ENCODE measurements at places on chromosomes 3 and 15.
A peak's percentile ranks its signal among the peaks of the same experiment; 100 is the strongest.

GRCh38 chr3:42443292-42443691, 32.9 kb upstream of the LYZL4 start:
- no peaks in the 10 kb centered on the region for H3K27me3 ChIP-seq
- no peaks in the 10 kb centered on the region for H3K4me1 ChIP-seq
- no peak overlapping the region for H3K4me3 ChIP-seq

DNA sequence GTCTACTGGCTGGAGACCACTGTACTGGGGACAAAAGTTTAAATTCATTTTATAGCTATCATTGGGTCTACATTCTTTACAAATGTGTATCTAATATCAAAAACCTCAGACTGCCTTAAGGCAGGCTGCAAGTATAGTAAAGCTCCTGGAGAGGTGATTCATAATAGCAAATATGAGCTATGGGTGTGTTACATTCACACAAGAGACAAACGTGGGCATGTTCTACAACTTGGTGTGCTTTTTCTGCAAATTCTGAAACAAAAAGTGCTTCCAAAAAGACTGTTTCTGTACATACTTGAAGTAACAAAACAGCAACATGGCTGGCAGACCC, 1101.4 kb downstream of the ROBO1 start:
- DNase-seq = no peak
- no peak overlapping the region for H3K27ac ChIP-seq
- H3K27me3 ChIP-seq = no peaks in the 10 kb centered on the region
- H3K4me1 ChIP-seq = no peaks in the 10 kb centered on the region
- no peaks in the 10 kb centered on the region for H3K36me3 ChIP-seq

DNA sequence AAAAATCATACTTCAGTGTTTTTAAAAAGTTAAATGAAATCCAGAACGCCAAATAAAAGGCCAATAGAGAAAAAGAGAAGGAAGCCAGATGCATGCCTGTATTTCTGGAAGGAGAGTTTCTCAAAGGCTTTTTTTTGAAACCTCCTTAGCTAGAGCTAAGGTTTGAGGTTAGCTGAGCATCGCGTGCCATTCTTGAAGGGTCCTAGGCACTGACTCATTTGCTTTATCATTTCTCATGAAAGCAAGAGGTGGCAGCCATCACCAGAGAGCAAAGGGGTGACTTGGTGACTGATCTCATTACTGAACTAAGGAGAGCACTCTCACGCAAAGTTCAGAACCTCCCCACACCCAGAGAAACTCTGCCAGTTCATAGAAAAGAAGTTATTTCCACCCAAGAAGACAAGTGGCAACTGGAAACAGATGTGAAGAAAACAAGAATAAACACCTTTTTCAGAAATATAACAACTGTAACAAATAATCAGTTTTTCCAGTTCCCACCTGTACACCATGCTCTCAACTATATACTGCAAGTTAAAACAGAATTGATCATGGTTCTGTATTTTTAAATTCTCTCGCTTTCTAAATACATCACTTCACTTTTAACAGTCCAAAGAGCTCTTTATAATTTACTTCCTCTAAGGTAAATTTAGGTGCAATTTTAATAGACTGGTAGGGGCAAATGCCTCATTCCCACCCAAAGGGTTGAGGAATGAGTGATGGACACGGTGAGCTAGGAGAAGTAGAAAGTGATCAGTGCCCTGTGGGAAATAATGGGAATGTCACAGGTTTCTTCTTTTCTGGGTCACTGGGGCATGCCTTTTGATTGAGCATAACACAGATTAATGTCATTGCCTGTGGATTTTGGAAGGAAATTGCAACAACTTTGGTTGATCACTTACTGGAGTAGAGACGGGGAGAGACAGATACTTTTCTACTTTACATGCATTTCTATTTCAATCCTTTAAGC, 24.7 kb downstream of the GPR15 start:
- H3K4me3 ChIP-seq = peak overlapping the region; percentile 15
- peak; percentile 51 for DNase-seq
- peak overlapping the region; percentile 79 for H3K27ac ChIP-seq
- no peaks in the 10 kb centered on the region for H3K36me3 ChIP-seq
- no peaks in the 10 kb centered on the region for H3K27me3 ChIP-seq
- peaks cover 31% of the 10 kb centered on the region for H3K4me1 ChIP-seq

GRCh38 chr3:136925425-136926190, 32.2 kb upstream of the IL20RB start:
- DNase-seq = no peak
- no peak overlapping the region for H3K27ac ChIP-seq
- H3K4me3 ChIP-seq = no peak overlapping the region
- peaks cover 4% of the 10 kb centered on the region for H3K4me1 ChIP-seq
- peaks cover 3% of the 10 kb centered on the region for H3K36me3 ChIP-seq

- DNase-seq = peak; percentile 24
- no peak overlapping the region for H3K27ac ChIP-seq
- no peaks in the 10 kb centered on the region for H3K36me3 ChIP-seq
- no peak overlapping the region for H3K4me3 ChIP-seq
- H3K4me1 ChIP-seq = peaks cover 2% of the 10 kb centered on the region
These were observed 92.9 kb downstream of the MCTP2 start for GRCh38 chr15:94324117-94324826.

GRCh38 chr3:121995161-121996137, 26.6 kb downstream of the ILDR1 start:
- no peak overlapping the region for H3K27ac ChIP-seq
- H3K27me3 ChIP-seq = no peaks in the 10 kb centered on the region
- H3K4me1 ChIP-seq = peaks cover 2% of the 10 kb centered on the region
- H3K36me3 ChIP-seq = no peaks in the 10 kb centered on the region

DNA sequence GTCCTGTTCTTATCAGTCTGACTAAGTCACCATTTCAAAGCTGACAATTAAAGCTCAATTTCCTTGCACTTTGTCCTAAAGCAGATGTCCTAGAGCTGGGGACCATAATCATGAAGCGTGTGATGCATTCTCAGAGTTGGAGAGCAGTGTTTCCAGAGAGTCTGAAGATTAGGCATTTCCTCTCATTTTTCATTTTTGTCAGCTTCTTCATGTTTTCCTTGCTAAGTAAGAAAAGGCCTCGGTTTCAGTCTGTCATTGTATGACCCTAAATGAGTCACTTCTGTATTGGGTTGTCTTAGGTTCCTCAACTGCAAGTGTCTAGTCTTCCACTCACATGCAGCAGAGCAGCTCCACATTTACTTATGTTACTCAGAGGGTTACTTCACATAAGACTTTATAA, 257.2 kb upstream of the TPRG1 start:
- no peak overlapping the region for H3K27ac ChIP-seq
- peaks cover 7% of the 10 kb centered on the region for H3K4me1 ChIP-seq
- no peaks in the 10 kb centered on the region for H3K36me3 ChIP-seq
- no peak overlapping the region for H3K4me3 ChIP-seq
- H3K27me3 ChIP-seq = no peaks in the 10 kb centered on the region
- no peak for DNase-seq

DNA sequence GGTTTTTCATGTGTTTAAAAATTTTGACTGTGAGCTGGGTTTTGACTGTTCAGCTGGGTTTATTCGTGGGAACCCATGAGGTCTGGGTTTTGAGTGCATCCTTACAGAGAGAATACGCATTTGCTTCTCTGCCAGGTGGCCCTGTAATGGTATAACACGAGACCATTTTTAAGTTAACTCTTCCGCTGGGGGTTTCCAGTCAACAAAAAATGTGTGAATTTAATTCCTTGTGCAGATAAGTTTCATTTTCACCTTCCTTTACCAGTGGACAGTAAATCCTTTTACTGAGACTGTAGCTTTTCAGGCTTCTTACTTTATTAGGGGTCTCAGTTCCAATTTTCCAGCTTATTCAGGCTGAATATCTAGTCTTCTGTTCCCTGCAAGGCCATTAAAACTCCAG, 149.6 kb downstream of the OPA1 start:
- H3K27ac ChIP-seq = no peak overlapping the region
- no peak overlapping the region for H3K4me3 ChIP-seq
- no peaks in the 10 kb centered on the region for H3K4me1 ChIP-seq
- H3K27me3 ChIP-seq = no peaks in the 10 kb centered on the region
- DNase-seq = no peak

GRCh38 chr3:178686826-178687225, 150.6 kb downstream of the KCNMB2 start:
- H3K36me3 ChIP-seq = no peaks in the 10 kb centered on the region
- H3K27ac ChIP-seq = no peak overlapping the region

GRCh38 chr3:101509811-101510210, 3.2 kb downstream of the SENP7 start:
- no peaks in the 10 kb centered on the region for H3K27me3 ChIP-seq
- H3K27ac ChIP-seq = no peak overlapping the region
- H3K4me3 ChIP-seq = no peak overlapping the region
- H3K4me1 ChIP-seq = no peaks in the 10 kb centered on the region
- no peaks in the 10 kb centered on the region for H3K36me3 ChIP-seq

- H3K36me3 ChIP-seq = no peaks in the 10 kb centered on the region
- DNase-seq = no peak
- no peaks in the 10 kb centered on the region for H3K27me3 ChIP-seq
- no peak overlapping the region for H3K4me3 ChIP-seq
- no peaks in the 10 kb centered on the region for H3K4me1 ChIP-seq
These were observed 233.3 kb downstream of the TIGIT start for GRCh38 chr3:114527036-114527644.

DNA sequence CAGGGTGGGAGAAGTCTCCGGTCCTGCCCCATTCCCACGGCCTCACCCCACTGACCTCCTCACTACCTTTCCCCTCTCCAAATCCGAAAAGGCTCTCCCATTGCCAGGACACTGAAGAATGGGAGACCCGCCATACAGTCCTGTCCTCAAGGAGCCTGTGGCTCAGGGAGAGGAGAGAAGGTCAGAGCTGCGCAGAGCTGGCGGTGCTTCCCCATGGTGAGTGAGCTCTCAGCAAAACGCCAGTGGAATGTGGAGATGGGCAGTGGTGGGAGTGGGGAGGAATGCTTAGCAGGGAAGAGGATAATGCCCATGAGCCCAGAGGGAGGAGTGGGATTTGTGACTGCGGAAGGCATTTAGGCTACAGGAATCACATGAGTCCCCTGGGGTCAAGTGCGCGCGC, 20.1 kb downstream of the FAM43A start:
- no peak overlapping the region for H3K27ac ChIP-seq
- H3K36me3 ChIP-seq = no peaks in the 10 kb centered on the region
- no peaks in the 10 kb centered on the region for H3K27me3 ChIP-seq
- H3K4me1 ChIP-seq = no peaks in the 10 kb centered on the region
- H3K4me3 ChIP-seq = no peak overlapping the region
- no peak for DNase-seq

- no peaks in the 10 kb centered on the region for H3K36me3 ChIP-seq
- no peak overlapping the region for H3K4me3 ChIP-seq
- no peak for DNase-seq
- peak overlapping the region; percentile 55 for H3K27ac ChIP-seq
- no peaks in the 10 kb centered on the region for H3K27me3 ChIP-seq
- H3K4me1 ChIP-seq = no peaks in the 10 kb centered on the region
These were observed 34.3 kb upstream of the PARP14 start for GRCh38 chr3:122646146-122646988.

- no peaks in the 10 kb centered on the region for H3K27me3 ChIP-seq
- DNase-seq = no peak
- H3K27ac ChIP-seq = no peak overlapping the region
- no peaks in the 10 kb centered on the region for H3K4me1 ChIP-seq
These were observed 8.8 kb upstream of the FAM174B start for GRCh38 chr15:92664178-92664900.

GRCh38 chr15:83905556-83906273, 251.8 kb downstream of the ADAMTSL3 start:
- no peaks in the 10 kb centered on the region for H3K27me3 ChIP-seq
- H3K36me3 ChIP-seq = no peaks in the 10 kb centered on the region
- DNase-seq = no peak
- no peaks in the 10 kb centered on the region for H3K4me1 ChIP-seq
- no peak overlapping the region for H3K27ac ChIP-seq

DNA sequence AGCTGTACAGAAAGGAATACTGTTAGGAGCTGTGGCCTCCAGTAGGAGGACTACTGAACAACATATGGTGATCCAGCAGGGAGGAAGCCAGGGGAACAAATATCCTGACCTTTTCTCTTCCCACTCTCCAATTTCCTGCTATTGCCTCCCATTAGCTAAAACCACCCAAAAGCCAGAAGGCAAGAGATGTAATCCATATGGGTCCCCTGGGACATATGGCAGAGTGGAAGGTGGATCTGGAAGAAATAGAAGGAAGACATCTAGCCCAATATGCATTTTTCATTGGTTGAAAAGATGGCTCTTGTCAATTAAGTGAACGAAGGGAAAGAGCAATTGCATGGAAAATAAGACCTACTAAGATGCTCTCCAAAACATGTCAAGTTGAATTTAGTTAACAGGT, 167.2 kb downstream of the CNTN3 start:
- no peaks in the 10 kb centered on the region for H3K36me3 ChIP-seq
- no peaks in the 10 kb centered on the region for H3K27me3 ChIP-seq
- H3K27ac ChIP-seq = no peak overlapping the region
- DNase-seq = no peak
- no peaks in the 10 kb centered on the region for H3K4me1 ChIP-seq

GRCh38 chr15:85393210-85393609, 12.8 kb downstream of the AKAP13 start:
- no peaks in the 10 kb centered on the region for H3K36me3 ChIP-seq
- no peak for DNase-seq
- H3K27ac ChIP-seq = no peak overlapping the region
- no peak overlapping the region for H3K4me3 ChIP-seq

- H3K27me3 ChIP-seq = no peaks in the 10 kb centered on the region
- no peaks in the 10 kb centered on the region for H3K36me3 ChIP-seq
- no peak overlapping the region for H3K4me3 ChIP-seq
These were observed 43.8 kb upstream of the CMTM8 start for GRCh38 chr3:32194653-32195052.

DNA sequence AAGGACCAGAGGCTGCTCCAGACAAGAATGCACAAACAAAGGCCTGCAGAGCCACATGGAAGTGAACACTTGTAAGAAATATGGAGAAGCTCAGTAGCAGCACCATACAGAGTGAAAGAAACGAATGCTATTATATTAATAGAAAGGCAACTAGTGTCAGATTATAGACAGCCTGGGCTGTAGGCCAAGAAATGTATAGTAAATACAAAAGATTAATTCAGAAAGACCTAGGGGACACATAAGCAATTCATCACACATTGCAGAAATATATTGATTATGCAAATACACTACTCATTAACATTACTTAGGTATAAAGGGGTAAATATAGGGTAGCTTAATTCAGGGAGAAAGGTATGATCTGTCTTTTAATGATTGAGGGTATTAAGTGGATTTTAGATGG, 69.5 kb upstream of the GUCA1C start:
- H3K4me1 ChIP-seq = no peaks in the 10 kb centered on the region

- H3K4me1 ChIP-seq = no peaks in the 10 kb centered on the region
- no peak overlapping the region for H3K27ac ChIP-seq
- H3K4me3 ChIP-seq = no peak overlapping the region
These were observed 148.2 kb downstream of the PDE8A start for GRCh38 chr15:85129881-85130280.

- no peaks in the 10 kb centered on the region for H3K27me3 ChIP-seq
- peaks cover 67% of the 10 kb centered on the region for H3K36me3 ChIP-seq
- DNase-seq = no peak
- no peaks in the 10 kb centered on the region for H3K4me1 ChIP-seq
- peak overlapping the region; percentile 1 for H3K27ac ChIP-seq
These were observed 36.0 kb downstream of the TSPAN3 start for GRCh38 chr15:77034695-77035489.

- H3K27me3 ChIP-seq = no peaks in the 10 kb centered on the region
- H3K27ac ChIP-seq = no peak overlapping the region
- no peak for DNase-seq
- H3K36me3 ChIP-seq = peaks cover 30% of the 10 kb centered on the region
These were observed 16.3 kb downstream of the SNAPC5 start for GRCh38 chr15:66481107-66481856.
